HT1080 (cell line): ENCODE measurements at places on chromosomes 7 and 10.
A peak's percentile ranks its signal among the peaks of the same experiment; 100 is the strongest.

DNA sequence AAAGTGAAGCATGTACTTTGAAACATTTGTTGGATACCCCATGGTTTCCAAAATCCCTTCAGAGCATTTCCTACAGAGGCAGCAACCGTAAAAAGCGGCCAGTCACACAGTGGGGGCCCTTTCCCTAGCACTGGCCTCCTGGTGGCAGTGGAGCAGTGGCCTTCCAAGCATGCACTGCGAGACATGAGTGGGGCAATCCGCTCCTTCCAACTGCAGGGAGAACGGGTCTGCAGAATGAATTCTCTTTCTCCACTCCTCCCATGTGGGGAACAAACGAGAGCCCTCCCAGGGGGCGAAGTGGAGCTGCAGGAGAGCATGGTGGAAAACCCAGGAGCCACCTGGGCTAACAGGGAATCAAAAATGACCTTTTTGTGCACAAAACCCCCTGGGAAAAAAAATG is 542.9 kb upstream of the GALNT17 start:
- DNase-seq: no peak

- no peak for DNase-seq
Observed at GRCh38 chr7:90727412-90727811, 131.3 kb downstream of the CDK14 start.

- no peak for DNase-seq
Observed at GRCh38 chr7:158586499-158587161, 993 bp downstream of the PTPRN2 start.

DNA sequence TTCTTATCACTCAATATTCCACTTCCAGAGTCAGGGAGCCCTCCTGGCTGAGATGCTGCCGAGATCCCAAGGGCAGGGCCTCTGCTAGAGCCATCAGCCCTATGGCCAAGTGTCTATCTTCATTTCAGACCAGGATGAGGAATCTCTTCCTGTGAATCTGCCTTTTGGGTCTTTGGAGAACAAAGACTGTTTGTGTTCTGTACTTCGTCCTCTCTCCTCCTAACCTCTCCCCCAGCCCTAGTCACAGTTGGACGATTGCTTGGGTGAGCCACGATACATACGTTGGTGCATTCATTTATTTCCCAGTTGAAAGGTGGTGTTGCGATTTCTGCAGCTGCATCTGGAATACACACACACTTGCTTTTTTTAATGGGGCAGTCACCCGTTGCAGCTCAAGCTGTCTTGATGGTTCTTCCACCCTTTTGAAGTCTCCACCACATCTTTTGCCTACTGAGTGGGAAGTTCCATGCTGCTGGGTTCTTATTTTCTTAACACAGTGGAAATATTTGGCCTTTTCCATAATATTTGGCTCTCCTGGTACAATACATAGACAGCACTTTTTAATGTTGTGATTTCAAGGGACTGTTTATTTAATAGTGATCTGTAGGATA is 26.7 kb downstream of the SH3PXD2A start:
- peak; percentile 29 for DNase-seq

DNA sequence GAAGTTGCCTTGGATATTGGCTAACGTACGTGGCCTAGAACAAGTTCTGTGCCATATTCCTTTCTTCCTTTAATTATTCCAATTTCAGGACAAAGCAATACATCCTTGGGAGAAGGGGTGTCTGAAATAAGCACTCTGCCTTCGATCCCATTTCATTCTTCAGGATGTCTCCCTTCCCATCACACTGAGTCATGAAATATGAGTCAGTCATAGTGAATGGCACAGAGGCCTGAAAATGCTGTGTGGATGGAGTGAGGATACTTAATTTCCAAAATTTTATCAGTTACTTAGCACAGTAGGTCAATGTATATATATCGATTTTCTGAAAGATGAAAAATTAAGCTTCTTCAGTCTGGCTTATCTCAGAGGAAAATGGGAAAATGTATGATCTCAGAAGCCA is 19.5 kb downstream of the EVX1 start:
- DNase-seq: peak; percentile 73

- peak; percentile 35 for DNase-seq
Observed at GRCh38 chr10:74642901-74643595, 183.4 kb upstream of the KAT6B start.

DNA sequence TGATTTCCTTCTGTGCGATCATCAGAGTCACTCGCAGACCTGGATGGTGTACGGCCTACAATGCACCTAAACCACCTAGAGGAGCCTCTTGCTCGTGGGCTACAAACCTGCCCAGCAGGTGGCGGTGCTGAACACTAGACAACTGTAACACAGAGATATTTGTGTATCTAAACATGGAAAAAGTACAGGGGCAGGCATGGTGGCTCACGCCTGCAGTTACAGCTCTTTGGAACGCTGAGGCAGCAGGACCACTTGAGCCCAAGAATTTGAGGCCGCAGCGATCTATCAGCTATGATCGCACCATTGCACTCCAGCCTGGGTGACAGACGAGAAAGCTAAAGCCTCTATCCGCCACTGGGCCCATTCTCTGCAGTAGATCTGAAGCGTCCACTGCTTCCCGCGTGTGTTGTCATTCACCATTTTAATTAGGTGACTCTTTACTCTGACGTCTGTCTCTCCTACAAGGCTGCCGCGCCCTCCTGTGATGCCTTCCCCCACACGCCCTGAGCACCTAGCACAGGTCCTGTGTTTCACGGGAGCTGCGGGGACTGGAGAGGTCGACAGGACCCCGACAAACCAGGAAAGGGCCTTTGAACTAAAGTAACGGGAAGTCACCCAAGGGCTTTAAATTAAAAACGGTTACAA is 774 bp downstream of the TUBGCP2 start:
- DNase-seq: peak; percentile 68

DNA sequence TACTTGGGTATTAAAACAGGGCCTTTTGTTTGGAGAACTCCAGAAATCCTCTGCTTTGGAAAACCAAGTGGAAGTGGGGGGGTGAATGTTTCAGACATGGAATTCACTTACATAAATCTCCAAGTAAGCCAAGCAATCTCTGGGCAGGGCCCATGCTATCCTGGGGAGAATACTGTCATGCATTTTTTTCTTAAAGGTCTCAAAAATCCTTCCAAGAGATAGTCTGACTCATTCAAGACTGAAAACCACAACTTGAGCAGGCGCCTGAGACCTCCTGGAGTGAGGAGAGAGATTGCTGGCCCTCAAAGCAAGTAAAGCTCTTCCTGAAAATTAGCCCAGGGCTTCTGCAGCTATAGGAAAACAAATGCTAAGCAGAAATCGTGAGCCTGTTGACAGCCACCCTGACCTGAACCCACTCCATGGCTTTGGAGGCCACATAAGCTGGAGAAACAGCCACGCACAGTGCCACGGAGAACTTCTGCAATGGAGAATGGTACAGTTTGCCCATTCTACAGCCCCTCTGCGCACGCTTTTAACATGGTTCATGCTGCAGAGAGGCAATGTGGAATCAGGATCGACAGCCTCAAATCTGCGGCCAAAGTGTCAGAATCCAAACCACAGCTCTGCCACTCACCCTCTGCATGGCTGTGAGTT is 203.1 kb upstream of the AUTS2 start:
- DNase-seq: peak; percentile 37

- DNase-seq: no peak
Observed at GRCh38 chr10:132498562-132499366, 38.8 kb upstream of the INPP5A start.

- DNase-seq: no peak
Observed at GRCh38 chr7:18521945-18522566, 26.5 kb downstream of the HDAC9 start.

DNA sequence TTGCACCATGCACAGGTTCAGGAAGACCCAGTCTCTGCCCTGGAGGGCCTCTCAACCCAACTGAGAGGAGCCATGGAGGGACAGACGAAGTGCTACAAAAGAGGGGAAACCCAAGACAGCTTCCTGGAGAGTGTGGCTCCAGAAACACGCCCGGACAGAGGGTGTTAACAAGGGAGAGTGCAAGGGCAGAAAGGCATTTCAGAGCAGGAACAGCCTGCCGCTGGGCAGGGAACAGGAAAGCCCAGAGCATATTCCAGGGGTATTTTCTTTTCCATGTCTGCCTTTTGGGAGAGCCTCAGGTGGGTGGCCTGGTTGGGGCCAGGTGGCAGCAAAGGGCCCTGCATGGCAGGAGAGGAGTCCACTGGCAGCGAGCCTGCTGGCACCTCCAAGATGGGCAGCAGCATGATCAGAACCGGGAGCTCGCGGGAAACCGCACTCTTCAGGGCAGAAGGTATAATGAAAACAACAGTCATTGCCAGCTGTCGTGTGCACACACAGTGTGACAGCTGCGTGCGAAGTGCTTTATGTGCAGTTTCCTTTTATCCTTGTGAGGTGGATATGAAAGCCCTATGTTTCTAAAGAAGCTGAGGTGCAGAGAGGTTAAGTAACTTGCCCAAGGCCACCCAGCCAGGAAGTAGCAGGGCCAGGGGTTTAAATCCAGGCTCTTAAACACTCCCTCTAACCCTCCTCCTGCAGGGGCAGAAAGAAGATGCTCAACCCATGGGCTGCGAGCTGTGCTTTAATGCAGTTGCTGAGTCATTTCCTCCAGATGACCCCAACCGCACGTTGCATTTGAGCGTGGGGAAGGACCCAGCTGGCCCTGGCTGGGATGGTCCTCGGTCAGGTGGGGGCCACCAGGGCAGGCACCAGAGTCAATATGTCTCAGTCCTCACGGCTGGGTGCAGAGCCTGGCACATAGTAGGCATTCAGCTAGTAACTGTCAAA is 128.6 kb downstream of the OAT start:
- DNase-seq: peak; percentile 82

- peak; percentile 90 for DNase-seq
Observed at GRCh38 chr7:128217030-128217805, 23.9 kb upstream of the LEP start.

GRCh38 chr10:132156382-132156781 is 30.4 kb upstream of the DPYSL4 start:
- no peak for DNase-seq

DNA sequence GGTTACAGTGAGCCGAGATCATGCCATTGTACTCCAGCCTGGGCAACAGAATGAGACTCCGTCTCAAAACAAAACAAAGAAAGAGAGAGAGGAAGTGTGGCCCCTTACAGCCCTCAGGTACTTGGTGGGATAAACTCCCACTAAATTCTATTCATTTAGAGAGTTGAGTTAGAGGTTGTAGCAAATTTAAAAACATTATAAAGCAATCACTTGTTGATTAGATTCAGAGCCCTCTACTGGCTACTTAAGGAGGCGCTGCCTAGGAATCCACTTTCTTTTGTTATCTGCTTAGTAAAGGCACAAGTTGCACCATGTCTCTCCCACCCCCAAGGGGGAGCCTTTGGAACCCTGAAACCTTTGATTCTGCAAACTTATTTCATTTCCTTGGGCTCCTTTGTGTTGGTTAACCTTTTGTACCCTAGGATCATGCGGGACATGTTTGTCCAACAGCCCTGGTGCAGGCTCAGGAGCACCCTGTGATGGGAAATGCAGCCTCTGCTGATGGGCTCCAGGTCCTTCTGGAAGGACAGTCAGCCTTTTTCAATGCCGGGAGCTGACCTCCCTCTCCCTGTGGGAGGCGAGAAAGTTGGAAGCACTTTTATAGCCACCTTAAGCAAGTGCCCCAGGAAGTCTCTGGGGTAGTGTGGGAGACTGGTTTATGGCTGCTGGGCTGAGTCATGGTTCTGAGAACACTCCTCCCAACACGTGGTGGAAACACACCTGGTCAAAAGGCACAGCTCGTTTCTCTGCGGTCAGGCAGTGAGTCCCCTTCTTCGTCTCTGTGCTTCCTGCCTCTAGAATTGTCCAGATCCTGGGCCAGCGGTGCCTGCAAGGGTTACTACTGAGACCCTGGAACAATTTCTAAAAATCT is 2.3 kb downstream of the HKDC1 start:
- DNase-seq: peak; percentile 90

GRCh38 chr7:45599851-45600706 is 25.9 kb downstream of the ADCY1 start:
- DNase-seq: no peak

- no peak for DNase-seq
Observed at GRCh38 chr10:3406556-3406955, 234.0 kb upstream of the PITRM1 start.

DNA sequence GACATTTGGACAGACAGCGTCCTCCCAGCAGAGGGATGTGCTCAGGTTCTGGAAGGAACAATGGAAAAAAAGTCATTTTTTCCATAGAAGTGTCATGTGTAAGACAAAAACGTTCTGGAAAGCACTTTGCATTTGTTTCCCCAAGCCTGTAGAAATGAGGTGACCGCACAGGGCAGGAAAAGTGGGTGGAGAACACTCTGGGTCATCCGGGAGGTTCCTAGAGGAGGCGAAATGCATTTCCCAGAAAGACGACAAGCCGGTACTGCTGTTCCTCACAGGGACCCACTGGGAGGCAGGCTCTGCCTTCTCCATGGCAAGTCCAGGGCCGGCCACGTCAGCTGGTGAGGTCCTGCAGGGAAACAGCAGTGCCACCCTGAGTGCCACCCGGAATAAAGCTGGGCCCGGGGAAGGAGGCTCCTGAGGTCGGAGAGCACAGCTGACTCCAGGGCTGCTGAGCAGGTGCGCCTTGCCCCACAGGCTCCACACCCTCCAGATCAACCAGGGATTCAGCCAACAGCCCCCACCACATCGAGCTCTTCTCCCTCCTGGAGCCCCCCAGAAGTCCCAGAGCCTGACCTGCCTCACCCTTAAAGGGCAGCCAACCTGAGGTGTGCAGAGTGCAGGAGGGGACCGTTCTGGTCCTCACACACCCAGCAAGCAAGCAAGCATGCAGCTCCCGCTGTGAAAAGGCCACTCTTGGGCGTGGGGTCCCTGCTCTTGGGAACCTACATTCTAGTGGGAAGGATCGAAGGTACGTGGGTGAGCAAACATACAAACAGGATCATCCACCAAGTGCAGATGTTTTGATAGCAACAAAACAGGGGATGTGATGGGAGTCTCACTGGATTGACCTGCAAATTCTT is 28.8 kb upstream of the INPP5A start:
- no peak for DNase-seq

DNA sequence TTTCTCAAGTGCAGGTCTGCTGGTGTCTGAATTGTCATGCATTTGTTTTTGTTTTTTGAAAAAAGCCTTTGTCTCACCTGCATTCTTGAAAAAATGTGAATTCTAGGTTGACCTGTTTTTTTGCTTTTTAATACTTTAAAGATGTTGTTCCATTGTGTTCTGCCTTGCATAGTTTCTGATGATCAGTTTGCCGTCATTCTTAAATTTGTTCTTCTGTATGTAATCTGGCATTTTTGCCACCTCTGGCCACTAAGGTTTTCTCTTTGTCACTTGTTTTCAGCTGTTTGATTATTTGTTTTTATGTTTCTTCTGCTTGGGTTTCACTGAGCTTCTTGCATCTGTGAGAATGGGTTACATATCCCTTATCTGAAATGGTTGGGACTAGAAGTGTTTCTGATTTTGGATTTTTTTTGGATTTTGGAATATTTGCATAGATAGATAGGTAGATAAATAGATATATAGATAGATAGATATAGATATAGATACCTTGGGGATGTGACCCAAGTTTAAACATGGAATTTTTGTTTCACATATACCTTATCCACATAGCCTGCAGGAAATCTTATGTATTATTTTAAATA is 16.5 kb downstream of the MGMT start:
- no peak for DNase-seq

DNA sequence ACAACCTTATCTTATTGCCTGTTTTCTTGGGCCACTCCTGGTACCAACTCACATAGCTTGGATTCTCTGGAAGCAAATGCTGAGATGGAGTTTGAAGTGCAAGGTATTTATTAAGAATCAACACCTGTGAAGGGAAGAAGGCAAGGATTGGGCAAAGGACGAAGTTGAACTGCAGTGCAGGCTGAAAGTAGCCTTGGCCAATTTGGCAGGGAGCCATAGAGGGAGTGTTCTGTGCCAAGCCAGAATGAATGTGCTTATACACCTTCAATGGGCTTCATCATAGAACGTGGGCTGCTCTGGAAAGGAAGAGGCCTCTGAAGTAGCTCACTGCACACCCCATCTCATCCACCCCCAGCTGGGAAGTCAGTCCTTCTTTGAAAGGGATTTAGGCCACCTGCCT is 79.8 kb upstream of the IFRD1 start:
- no peak for DNase-seq
